ENCODE measurements at places on chromosomes 11 and 22. TPM values are rescaled to one million over a fixed set of nuclear protein-coding genes. Genes with fewer than 3 reads are reported as not detected.

- no peak for DNase-seq
Measured at GRCh38 chr11:70504246-70505020, 106.1 kb downstream of the CTTN start.

DNA sequence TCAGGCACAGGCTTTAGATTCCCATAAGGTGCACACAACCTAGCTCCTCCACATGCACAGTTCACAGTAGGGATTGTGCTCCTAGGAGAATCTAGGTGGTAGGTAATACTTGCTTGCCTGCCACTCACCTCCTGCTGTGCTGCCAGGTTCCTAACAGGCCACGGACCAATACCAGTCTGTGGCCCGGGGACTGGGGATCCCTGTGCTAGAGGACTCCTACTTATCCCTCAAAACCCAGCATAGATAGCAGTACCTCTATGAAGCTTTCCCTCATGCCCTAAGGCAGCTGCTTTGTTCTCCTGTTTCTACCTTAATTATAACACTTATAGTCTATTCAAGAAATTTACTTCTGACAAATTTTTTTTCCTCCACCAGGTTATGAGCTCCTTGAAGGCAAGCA, 36.7 kb downstream of the ARHGAP20 start:
- DNase-seq, result no peak

The NRIP3 gene
- total RNA-seq, result 1.9 TPM

DNA sequence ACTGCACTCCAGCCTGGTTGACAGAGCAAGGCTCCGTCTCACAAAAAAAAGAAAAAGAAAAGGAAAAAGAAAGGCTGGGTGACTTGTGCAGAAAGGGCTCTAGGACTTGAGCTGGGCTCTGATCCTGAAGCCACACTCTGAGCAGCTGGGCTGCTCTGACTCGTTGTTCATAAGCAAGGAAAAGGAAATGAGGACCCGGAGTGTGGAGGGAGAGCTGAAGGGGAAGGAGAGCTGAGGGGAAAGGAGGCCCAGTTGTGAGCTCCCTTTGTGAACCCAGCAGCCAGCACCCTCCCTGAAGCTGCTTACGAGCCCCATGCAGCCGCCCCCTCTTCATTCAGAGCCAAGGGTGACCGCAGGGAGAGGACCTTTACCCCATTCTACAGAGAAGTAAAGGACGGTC, 12.3 kb upstream of the SH3BP1 start:
- no peak for DNase-seq

The TLCD5 gene
- total RNA-seq, result 17.7 TPM

DNA sequence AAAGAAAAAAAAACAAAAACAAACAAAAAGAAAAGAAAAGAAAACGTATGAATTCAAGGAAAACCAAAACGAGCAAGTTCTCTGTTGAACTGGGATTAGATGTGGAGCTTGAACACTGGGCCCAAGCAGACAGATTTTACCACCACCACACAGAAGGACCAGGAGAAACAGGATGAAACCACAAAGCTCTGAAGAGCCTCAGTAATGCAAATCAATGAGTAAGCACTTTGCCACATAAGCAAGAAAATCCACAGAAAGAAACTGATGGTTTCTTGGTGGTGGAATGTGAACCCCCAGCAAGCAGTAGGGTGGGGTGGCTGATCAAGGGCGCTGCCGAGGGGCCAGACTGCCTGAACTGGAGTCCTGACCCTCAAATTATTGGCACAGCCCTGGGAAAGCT, 50.9 kb upstream of the NFRKB start:
- no peak for DNase-seq

The OR10D3 gene
- not detected for total RNA-seq

- peak; percentile 58 for DNase-seq
Measured at GRCh38 chr22:20793748-20794649, 20.1 kb downstream of the SERPIND1 start.

GRCh38 chr11:16767957-16768356, 29.5 kb downstream of the C11orf58 start:
- no peak for DNase-seq

GRCh38 chr11:75815345-75816168, 547 bp downstream of the UVRAG start:
- peak; percentile 79 for DNase-seq

DNA sequence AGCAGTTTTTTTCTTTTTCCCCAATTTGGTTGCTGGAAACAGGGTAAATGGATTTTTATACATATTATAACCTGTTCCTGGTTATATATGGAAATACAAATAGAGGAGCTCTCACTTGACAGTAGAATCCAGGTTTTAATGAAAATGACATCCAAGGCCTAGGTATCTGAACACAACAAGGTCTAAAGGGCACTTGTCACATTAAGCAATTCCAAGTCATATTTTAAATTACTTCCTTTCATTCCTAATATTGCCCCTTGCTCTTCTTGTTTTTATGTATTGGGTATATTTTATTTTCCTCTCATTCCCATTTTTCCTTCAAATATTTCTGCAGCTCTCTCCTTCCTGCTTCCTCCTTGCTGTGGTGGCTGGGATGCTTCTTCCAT, 27.1 kb downstream of the CTNND1 start:
- DNase-seq, result no peak

GRCh38 chr11:85886089-85887056, 31.2 kb downstream of the CCDC83 start:
- no peak for DNase-seq

DNA sequence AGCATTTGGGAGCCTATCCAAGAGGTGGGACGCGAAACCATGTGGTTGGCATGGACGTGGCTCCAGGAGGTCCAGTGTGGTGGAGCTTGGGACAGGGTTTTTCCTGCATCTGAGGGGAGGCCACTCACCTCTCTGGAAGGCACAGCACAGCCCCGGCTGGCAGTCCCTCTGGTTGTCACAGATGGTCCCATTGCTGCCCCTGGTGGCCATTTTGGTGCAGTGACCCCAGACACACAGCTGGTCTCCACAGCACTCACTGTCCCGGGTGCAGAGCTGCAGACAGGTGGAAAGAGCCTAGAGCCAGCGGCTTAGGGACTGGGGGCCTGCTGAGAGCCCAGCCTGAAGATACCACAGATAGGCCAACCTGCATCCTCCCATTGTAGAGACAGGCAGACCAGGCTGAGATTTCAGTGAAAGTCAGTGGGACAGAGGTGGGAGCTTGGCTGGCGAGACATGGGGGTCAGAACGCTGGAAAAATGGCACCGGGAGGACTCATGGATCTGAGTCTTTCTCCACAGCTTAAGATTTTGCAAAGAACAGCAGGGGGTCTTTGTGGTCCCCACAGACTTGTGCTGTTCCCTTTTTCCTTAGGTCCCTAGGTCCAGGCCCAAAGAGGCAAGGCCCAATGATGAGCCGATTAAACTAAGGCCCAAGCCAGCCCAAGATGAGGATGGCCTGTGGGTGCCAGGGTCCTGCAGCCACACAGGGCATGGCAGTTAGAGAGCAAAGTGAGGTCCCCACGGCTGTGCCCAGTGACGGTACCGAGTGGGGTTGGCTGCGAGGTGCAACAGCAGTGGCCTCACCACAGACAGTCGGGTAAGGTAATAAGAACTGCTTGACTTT, 41.4 kb downstream of the DKK3 start:
- DNase-seq, result peak; percentile 90

The MRGPRX3 gene
- not detected for total RNA-seq

GRCh38 chr22:50276143-50276542, 6.0 kb upstream of the MAPK11 start:
- peak; percentile 89 for DNase-seq

The PNPLA5 gene
- total RNA-seq, result 4.0 TPM

The DTX4 gene
- 4.9 TPM for total RNA-seq

GRCh38 chr22:24776525-24776924, 2.0 kb upstream of the PIWIL3 start:
- DNase-seq, result no peak

DNA sequence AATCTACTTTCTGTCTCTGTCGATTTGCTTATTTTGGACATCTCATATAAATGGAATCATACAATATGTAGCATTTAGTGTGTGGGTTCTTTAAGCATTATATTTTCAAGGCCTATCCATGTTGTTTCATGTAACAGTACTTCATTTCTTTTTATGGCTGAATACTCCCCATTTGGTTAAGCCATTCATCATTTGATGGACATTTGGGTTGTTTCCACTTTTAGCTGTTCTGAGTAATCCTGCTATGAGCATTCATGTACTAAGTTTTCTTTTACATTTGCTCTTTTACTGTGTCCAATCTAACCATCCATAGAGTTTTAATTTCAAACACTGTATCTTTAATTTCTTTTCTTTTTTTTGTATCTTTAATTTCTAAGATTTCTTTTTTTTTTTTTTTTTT, 55.6 kb upstream of the SPTBN2 start:
- DNase-seq, result no peak

The CECR2 gene
- 66.3 TPM for total RNA-seq

The PTPRJ gene
- total RNA-seq, result 12.0 TPM

DNA sequence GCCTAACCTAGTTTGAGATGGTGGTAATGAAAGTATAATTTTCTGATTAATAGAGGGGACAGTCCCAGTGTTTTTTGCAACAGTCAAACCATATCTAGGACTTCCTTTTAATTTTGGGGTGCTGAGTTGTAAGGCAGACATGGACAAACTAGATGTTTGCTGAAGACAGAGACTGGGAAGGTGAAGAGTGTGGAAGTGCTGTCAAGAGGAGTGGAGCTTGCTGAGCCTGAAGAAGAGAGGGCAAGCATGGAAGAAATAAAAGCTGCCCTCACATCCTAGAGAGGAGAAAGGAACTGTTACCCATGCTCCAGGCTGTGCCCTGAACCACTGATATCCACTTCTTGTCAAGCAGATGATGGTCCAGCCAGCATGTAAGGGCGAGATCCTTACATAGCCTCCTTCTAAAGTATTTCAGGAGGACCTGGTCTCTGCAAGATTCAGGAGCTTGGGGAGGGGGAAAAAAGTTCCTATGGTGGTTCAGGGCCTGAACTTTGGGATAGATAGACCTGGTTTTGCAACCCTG, 51.4 kb downstream of the PRR5L start:
- no peak for DNase-seq

GRCh38 chr11:121298774-121299173, 6.2 kb downstream of the SC5D start:
- DNase-seq, result no peak

DNA sequence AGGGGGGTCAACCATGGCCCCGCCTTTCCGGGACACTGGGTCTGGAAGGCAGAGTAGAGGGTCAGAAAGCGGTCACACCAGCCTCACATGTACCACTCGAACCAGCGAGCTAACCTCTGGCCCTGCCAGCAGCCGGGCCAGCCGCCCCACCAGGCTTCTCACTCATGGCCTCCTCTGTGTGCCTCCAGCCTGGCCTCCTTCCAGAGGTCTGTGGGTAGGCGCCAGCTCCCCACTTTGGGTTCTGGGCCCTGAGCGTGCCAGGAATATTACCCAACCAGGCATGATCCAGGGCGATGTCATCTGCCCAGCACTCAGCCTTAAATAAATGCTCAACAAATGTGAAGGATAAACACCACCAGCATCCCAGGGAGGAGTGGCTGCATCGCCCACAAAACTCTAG, 5.8 kb downstream of the SCUBE1 start:
- no peak for DNase-seq

- DNase-seq, result no peak
Measured at GRCh38 chr22:25747245-25747944, 5.4 kb downstream of the MYO18B start.

- DNase-seq, result no peak
Measured at GRCh38 chr22:28922540-28923244, 39.3 kb downstream of the ZNRF3 start.

DNA sequence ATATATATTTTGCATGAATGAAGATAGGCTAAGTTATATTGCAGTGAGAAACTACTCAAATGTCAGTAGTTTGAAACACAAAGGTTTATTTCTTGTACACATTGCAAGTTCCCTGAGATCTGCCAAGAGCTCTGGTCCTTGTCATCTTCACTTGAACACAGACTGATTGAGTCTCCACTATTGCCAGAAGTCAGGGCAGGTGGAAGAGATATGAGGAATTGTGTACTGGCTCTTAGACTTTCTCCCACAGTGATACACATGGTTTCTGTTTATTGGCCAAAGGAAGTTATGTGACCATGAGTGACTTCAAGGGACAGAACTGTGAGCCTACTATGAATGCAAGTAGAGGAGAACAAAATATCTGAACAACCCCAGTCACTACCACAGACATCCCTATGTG, 44.2 kb downstream of the PPFIBP2 start:
- no peak for DNase-seq

DNA sequence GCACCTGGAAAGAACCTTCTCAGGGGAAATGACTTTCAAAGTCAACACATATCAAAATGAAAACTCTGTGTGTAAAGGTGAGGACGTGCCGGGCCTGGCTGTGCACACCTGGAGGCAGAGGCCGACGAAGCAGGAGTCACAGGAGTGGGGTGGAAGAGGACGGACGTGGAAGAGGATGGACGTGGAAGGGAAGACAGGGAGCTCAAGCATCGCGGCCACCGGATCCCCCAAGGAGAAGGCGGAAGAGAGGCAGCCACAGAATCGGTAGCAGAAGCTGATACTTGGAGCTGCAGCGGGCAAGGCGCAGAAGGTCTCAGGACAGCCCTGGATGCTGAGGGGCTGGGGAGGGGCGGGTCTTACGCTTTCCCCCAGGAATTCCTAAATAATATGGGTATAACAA, 519.8 kb downstream of the BRD1 start:
- DNase-seq, result peak; percentile 13

- DNase-seq, result no peak
Measured at GRCh38 chr11:26332572-26332915, 614 bp downstream of the ANO3 start.

The TMEM45B gene
- total RNA-seq, result not detected

The TPH1 gene
- total RNA-seq, result 0.04 TPM

The FREY1 gene
- 2.3 TPM for total RNA-seq

GRCh38 chr22:49077036-49077393, 750.7 kb downstream of the BRD1 start:
- no peak for DNase-seq

- no peak for DNase-seq
Measured at GRCh38 chr22:17549655-17550054, 13.6 kb upstream of the SLC25A18 start.

GRCh38 chr22:28505416-28506149, 174.1 kb downstream of the TTC28 start:
- no peak for DNase-seq

The SCARF2 gene
- total RNA-seq, result 15.0 TPM

DNA sequence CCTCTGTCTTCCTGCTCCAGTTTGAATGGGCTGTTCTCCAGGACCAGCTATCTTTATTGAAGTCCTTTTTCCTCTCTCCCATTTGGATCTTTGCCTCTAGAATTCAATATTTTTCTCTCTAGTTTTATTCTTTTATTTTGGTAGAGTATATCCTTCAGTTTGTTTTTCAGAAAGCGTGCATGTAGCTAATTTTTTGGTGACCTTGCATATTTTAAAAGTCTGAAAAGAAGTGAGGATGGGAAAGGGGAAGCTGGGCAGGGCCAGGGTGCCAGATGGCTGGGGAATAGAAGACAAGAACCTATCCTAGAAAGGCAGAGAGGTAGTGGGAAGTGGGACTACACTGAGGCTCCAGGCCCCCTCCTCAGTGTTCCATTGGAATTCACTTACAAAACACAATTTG, 95.0 kb upstream of the ZBED5 start:
- no peak for DNase-seq

The OR56B4 gene
- not detected for total RNA-seq

DNA sequence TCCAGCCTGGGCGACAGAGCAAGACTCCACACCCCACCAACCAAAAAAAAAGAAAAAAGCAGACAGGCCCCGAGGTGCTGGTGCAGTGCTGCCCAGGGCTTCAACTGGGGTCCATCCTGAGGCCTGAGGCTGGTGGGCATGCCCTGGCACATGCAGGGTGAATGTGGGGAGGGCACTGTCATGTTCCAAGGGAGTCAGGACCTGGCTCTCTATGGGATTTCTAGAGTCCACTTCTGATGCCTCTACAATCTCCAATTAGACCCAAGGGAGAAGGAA, 10.1 kb downstream of the CENPM start:
- DNase-seq, result no peak

The C22orf23 gene
- 0.26 TPM for total RNA-seq

The C1QTNF4 gene
- 5.0 TPM for total RNA-seq

The PITPNM1 gene
- total RNA-seq, result 37.5 TPM

GRCh38 chr22:38262051-38262795, 10.6 kb downstream of the TMEM184B start:
- DNase-seq, result peak; percentile 88
